ENCODE measurements at places on chromosomes 5 and 9.

GRCh38 chr9:71778085-71778484, 9.8 kb upstream of the CEMIP2 start:
- DNase-seq: no peak

GRCh38 chr5:155140646-155141045, 127.1 kb downstream of the KIF4B start:
- DNase-seq: no peak

GRCh38 chr5:85049020-85049419, 664.3 kb upstream of the EDIL3 start:
- no peak for DNase-seq

GRCh38 chr5:36089989-36090388, 23.3 kb upstream of the UGT3A2 start:
- no peak for DNase-seq

DNA sequence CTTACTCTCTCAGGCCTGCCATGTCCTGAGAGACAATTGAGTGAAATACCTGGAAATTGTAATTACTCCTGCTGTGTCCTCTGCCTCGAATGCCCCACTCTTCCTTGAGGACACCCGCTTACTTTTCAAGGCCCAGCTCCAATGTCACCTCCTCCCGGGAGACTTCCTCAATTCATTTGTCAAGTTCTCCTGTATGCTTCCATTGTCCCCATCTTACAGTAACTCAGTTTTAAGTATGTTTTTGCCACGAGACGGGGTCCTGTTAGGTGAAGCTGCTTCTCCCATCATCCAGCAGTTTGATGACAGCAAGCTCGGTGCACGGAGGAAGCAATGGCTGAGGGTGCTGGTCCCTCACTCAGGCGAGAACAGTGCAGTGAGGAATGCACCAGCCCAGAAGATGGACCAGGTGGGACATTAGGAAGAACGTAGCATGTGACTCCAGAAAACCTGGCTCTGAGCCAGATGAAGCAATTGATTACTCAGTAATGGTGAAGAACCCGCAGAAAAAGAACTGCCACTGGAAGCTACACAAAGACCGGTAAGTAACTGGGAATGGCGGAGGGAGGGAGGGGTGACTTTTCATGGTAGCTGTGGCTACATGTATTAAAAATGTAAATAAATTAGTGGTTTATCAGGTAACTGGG, 274.8 kb downstream of the DENND1A start:
- no peak for DNase-seq

DNA sequence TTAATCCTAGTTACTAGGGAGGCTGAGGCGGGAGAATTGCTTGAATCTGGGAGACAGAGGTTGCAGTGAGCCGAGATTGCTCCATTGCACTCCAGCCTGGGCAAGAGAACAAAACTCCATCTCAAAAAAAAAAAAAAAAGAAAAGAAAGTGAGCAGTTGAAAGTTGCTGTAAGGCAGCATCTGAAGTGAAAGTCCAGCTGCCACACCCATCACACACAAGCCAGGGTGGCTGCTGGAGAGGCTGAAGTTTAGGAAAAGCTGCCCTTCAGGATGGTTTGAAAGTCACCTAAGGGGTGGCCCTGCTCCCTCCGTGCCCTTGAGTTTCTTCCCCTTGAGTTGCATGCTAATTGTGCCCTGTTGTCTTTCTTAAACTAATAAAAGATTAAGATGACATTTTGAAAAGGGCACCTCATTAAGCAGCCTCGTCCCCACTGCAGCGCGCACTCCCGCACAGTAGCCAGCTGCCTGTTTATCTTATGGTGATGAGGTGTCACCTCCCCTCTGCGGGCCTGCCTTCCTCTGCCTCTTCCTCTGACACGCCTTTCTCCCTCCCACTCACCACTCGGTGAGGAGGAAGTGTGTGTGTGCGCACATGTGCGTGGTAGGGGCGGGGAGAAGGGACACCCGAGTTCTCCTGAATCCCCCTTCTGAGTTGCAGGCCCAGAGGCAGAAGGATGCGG, 104.2 kb upstream of the PANK3 start:
- DNase-seq: no peak

DNA sequence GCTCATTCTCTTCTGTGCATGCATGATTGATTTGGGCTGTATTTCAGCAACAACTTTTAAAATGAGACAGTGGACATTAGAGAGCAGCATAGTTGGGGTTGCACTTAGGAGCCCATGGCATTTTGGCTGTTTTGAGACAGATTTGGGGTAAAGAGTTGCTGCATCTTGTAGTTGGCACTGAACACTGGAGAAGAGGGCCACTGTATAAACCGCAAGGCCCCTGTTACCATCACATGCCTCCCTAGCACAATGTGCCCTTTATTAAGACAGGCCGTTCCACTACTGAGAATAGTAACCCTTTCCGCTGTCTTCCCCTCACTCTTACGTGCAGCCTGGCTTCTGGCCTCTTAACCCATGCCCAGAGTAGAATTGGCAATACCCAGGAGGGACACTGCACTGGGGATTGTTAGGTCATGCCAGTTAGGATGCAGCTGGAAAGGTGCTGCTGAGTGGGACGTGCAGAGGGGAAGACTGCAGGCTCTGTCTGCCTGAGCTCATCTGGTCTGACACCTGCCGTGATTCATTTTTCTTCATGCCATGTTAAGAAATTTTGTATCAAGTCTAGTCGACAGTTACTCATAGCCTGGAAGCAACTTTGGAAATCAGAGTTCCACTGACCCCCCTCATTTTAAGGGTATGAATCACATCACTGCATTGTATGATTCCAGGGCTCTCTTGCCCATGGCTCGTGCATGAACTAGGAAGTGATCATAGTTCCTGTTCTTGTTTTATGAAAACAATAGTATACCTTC, 146.9 kb upstream of the DMRT1 start:
- no peak for DNase-seq

DNA sequence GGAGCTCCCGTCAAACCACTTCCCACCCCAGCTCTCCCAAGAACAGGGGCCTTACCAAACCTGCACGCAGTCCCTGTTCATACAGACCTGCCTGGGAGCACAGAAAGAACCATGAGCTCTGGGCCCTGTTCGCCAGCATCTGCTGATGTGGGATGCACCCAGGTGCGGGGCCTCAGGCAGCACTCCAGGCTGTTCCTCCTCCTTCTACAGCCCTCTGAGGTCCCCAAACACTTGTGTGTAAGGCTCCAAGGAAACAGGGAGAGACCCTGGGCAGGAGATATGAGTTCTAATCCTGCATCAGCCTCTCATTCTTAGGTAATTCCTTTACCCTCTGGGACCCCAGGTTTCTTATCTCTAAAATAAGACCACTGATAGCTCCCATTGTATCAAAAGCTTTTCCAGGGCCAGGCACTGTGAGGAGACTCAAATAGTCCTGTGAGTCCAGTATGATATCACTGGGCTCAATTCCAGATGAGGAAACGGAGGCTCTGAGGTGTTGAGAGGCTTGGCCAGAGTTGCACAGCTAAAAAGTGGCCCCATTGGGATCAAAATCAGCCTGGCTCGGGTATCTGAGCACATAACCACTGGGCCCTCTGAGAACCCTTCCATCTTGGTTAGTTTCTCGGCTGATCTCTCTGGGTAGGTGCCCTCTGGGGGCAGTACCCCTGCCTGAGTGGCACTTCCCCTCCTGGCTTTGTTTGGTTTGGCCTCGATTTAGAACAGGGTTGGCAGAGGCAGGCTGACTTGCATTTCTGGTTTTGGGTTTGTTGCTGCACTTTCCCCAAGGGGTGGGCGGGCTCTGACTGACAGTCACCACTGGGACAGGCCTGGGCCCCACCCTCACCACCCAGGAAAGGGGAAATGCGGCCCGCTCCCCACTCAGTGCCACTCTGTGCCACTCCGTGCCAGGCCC, 116.8 kb downstream of the RGS3 start:
- DNase-seq: peak; percentile 39

- DNase-seq: no peak
Measured at GRCh38 chr5:82925061-82925411, 152.2 kb downstream of the TMEM167A start.

GRCh38 chr9:87876708-87877107, 6.0 kb upstream of the SPATA31E1 start:
- no peak for DNase-seq

DNA sequence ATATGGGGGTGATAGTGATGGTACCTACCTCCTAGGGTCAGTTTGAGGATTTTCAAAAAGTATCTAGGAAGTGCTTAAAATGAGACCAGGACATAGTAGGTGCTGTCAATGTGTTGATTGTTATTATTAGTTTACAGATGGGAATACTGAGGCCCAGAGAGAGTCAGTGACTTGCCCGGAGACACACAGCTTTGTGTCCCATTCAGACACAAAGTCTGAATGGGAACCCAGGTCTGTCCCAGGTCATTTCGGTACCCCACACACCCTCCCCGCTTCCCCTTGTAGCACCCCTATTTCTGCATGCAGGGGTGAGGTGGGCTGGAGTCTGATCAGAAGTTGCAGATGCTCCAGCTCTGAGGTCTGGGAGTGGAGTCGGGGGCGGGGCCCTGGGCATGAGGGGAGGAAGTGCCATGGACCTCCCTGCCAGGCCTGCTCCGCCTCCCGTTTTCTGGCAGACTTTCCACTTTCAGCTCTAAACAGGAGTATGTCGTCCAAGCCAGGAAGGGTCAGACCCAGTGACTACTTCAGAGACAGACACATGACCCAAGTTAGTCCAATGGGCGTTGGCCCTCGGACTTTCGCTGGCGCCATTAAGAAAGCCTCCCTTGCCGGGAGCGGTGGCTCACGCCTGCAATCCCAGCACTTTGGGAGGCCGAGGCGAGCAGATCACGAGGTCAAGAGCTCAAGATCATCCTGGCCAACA, 3.2 kb upstream of the DBN1 start:
- no peak for DNase-seq

DNA sequence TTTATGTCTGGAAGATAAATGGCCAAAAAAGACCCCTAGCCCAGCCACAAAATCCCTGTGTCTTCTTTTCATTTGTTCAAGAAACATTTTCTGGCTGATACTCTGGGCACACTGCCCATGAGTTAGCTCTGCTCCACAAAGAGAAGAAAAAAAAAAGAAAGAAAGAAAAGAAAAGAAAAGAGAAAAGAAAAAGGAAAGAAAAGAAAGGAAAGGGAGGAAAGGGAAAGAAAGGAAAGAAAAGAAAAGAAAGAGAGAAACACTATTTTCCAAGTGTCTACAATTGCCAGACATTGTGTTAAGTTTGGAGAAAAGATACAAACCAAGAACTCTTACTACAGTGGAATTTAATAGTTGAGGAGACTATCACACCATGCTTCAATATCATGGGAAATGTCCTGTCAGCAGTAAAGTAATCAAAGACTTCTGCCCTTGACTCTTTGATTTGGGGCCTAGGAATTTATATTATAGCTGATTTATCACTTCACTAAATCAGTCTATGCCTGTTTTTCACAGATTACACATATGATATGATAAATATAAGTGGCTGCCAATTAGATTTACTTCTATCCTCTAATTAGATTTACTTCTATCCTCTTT, 3.0 kb downstream of the TRMO start:
- DNase-seq: no peak

DNA sequence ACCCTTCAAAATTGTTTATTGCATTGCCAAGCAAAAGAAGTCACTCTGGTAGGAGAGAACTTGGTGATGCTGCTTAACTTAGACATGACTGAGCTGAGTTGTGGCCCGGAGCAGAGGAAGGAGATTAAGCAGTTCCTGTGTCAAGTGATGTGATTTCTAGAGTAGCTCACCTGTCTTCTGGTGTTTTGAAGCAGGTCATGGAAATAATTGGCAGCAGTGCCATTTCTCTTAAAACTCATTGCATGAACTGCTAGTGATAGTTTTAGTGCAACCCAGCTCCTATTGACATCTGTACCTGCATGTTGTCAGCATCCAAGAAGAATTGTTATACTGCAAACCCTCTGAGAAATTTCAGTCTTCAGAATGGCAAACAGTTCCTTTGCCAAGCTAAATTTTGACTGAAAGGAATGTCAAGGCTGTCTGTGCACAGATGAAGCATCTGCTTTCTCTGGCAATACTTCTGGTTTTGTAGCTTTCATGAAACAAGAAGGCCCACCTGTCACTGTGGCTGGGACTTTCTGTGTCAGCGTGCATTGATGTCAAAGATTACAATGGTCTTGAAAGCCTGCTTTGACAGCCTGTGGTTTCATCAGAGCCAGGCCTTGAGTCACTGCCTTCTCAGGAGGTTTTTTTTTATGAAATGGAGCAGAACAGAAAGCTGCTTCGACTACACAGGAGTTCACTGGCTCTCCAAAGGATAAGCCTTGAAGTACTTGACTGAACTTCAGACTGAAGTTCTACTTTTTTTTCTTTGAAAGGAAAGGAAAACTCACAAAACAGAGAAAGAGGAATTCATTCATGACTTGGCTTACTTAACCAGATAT, 90.6 kb downstream of the RALGPS1 start:
- peak; percentile 59 for DNase-seq

- no peak for DNase-seq
Measured at GRCh38 chr5:89232139-89232603, 349.2 kb upstream of the MEF2C start.

- no peak for DNase-seq
Measured at GRCh38 chr9:133999851-134000265, 7.7 kb upstream of the VAV2 start.

- no peak for DNase-seq
Measured at GRCh38 chr5:140327589-140327988, 18.8 kb downstream of the HBEGF start.

- no peak for DNase-seq
Measured at GRCh38 chr9:116475201-116475600, 211.9 kb upstream of the TRIM32 start.

DNA sequence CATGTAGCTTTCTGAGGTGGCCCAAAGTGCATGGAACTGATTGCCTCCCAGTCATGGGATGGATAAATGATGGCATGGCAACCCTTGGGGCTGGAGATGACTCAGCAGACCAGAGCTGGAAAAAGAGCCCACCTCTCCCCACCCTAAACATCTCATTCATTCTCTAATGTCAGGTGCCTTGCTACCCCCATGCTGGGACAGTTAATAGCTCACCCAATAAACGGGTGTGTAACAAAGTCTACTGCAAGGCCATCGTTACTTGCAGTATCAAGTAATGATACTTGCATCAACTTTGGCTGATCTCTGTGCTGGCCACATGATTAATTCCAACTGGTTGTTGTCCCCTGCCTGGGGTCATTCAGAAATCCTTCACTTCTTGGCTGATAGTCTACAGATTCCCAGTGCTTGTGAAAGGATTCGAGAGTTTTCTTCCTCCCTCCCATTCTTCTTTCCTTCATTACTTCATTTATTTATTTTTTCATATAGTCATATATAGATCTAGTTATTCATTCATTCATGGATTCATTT, 122.8 kb upstream of the TRIM32 start:
- no peak for DNase-seq

- DNase-seq: no peak
Measured at GRCh38 chr9:3200331-3200774, 325.4 kb downstream of the RFX3 start.

DNA sequence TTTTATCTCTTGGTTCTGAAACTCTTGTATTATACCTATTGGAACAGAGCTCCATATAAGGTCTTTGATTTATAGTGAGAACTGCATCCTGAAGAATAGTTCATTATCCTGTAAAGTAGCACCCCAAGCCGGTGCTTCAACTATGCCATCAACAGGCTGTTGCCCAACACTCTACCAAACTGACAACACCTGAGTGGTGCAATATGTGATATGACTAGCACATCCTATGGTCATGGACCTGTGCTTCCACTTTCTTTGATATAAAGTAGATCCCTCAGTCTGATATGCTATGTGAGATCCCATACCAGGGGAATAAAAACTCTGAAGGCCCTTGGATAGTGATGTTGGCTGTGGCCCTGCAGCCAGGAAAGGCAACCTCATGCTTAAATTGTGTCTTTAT, 15.8 kb downstream of the CSF2 start:
- DNase-seq: no peak

- no peak for DNase-seq
Measured at GRCh38 chr5:132790201-132790865, 13.3 kb upstream of the SEPTIN8 start.

Data from stimulated activated CD4-positive, alpha-beta T cell treated with anti-CD3 and anti-CD28 coated beads, Interleukin-12 subunit alpha, Interleukin-12 subunit beta, amount 100 ng/mL, for 24 hours (primary cell).